Lower lobe of right lung (tissue), 2 donors: ENCODE measurements at places on chromosomes 2 and 18. TPM values are rescaled to one million over a fixed set of nuclear protein-coding genes. Genes with fewer than 3 reads are reported as not detected.

Gene ABCB11
- total RNA-seq: 0.32 TPM

Gene ARHGEF4
- 9.1 TPM for total RNA-seq

DNA sequence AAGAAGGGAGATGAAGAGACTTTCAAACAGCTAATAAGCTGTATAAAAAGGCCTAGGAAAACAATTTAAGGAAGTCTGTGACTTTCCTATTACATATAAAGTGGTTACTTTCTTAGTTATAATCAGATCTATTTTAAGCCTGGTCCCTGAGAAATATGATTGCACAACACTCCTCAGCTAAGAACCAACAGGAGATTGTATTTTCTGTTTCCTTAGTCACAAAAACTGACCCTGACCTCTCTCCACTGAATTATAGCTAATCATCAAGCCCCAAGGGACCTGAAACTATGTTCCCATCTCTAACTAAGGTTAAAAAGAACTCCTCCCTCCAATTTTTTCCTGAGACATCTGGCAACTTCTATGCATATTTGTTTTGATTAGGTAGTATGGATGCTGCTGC, 106.9 kb downstream of the ROCK1 start:
- H3K4me3 ChIP-seq: no peak overlapping the region
- no peaks in the 10 kb centered on the region for H3K27me3 ChIP-seq
- H3K36me3 ChIP-seq: peaks cover 63% of the 10 kb centered on the region
- H3K27ac ChIP-seq: peak overlapping the region; percentile 42
- no peak for DNase-seq

Gene TXNDC2
- total RNA-seq: 0.12 TPM

- no peak overlapping the region for H3K4me3 ChIP-seq
- no peaks in the 10 kb centered on the region for H3K36me3 ChIP-seq
- H3K27ac ChIP-seq: no peak overlapping the region
- H3K4me1 ChIP-seq: no peaks in the 10 kb centered on the region
Measured at GRCh38 chr18:36711014-36711725, 117.6 kb downstream of the TPGS2 start.

DNA sequence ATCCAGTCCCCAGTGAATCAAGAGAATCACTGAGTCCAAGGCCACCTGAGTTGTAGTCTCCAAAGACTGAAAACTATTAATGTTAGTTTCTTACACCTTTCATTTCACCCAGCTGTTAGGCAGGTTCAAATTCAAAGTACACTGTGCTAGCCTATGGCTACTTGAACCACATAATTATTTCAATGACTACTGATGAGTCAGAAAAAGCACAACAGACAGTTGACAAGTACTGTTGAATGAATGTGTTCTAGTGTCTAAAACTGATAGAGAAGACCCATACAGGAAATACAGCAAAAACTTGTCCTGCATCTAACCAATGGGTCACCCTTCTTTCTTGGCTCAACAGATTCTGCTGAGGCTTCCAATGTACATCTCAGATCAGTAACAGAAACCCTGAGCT, 160.9 kb downstream of the MYO5B start:
- H3K36me3 ChIP-seq: no peaks in the 10 kb centered on the region
- H3K4me1 ChIP-seq: no peaks in the 10 kb centered on the region
- no peak for DNase-seq
- H3K27ac ChIP-seq: no peak overlapping the region
- H3K27me3 ChIP-seq: no peaks in the 10 kb centered on the region
- H3K4me3 ChIP-seq: no peak overlapping the region

DNA sequence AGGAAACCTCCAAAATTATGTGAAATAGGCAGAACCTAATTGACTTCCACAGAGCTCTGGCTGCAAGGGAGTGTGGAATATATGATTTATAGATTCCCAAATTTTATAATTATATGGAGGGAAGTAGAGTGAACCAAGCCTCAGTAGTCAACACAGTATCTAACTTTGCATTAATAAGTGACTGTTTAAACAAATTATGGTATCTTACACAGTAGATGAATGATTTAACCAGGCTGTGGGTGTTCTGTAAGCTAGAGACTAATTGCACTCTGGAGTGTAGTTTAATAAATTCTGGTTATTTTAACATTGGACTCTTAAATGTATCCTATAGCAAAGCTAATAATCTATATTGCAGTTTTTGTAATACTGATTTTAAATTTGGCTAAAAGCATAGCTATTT, 183.5 kb downstream of the KIAA1328 start:
- no peaks in the 10 kb centered on the region for H3K36me3 ChIP-seq
- no peaks in the 10 kb centered on the region for H3K27me3 ChIP-seq
- DNase-seq: no peak
- no peak overlapping the region for H3K27ac ChIP-seq
- no peak overlapping the region for H3K4me3 ChIP-seq

Gene TGOLN2
- total RNA-seq: 171 TPM

Gene STAM2
- 39.8 TPM for total RNA-seq

- H3K4me3 ChIP-seq: no peak overlapping the region
- no peak for DNase-seq
- no peak overlapping the region for H3K27ac ChIP-seq
Measured at GRCh38 chr2:42032224-42032620, 15.6 kb upstream of the PKDCC start.

GRCh38 chr2:12661489-12661888, 55.2 kb upstream of the TRIB2 start:
- H3K36me3 ChIP-seq: no peaks in the 10 kb centered on the region
- H3K4me1 ChIP-seq: peaks cover 4% of the 10 kb centered on the region
- H3K27ac ChIP-seq: no peak overlapping the region
- no peaks in the 10 kb centered on the region for H3K27me3 ChIP-seq
- no peak overlapping the region for H3K4me3 ChIP-seq

DNA sequence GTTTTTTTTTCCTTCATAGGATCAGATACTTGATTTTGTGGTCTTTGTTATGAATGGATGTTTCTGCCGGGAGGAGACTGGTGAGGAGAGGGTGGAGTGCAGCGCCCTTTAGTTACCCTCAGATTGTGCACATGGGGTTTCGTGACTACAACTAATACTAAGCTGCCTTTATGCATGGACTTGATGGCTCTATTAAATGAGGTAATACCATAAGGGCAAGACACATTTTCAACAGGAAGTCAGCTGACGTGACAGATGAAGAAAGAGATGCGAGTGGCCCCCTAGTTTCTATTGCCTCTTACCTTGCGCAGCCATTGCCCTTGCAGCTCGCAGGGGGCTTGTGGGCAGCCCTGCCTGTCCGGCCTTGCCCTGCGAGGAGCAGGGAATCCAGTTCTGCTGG, 24.4 kb downstream of the ZNF407 start:
- no peak overlapping the region for H3K4me3 ChIP-seq
- no peak for DNase-seq
- no peaks in the 10 kb centered on the region for H3K4me1 ChIP-seq
- H3K27me3 ChIP-seq: no peaks in the 10 kb centered on the region
- H3K27ac ChIP-seq: no peak overlapping the region

GRCh38 chr2:124514236-124514635, 489.1 kb downstream of the CNTNAP5 start:
- H3K36me3 ChIP-seq: no peaks in the 10 kb centered on the region
- H3K4me1 ChIP-seq: no peaks in the 10 kb centered on the region
- H3K27me3 ChIP-seq: no peaks in the 10 kb centered on the region
- no peak for DNase-seq
- no peak overlapping the region for H3K4me3 ChIP-seq

DNA sequence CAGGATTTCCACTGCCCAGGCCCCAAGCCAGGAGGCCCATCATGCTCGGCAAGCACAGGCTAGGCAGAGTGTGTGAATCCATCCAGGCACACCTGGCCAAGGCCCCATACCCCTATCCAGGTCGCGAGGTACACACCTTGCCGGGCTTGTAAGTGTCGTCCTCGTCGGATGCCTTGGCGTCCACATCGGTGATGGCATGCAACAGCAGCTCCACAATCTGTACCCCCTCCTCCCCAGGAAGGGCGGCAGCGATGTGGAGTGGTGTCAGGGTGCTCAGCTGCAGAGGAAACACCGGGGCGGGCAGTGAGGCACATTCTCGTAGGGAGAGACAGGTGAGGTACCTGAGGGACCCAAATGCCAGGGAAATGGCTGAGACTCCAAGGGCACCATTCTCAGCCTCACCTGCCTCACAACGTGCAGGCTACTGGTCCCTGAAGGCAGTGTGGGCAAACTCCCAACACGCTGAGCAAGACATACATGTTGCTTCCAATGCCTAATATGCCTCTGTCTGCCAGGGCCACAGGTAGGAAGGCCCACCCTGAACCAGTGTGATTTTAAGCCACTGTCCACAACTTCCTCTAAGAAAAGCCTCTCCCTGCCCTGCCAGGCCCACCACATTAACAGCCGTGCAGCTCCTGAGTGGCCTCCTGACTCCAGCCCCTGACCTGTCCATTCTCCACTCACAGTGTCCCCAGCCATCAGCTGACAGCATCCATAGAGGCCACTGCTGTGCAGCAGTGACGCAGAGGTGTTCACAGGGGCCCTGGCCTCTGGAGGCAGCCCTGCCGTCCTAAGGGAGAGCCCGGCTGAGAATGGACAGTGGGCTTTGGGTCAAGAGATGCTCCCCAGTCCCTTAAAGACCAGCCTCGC, 44.9 kb downstream of the ANKMY1 start:
- no peaks in the 10 kb centered on the region for H3K4me1 ChIP-seq
- DNase-seq: no peak
- no peaks in the 10 kb centered on the region for H3K27me3 ChIP-seq
- no peak overlapping the region for H3K27ac ChIP-seq

Gene FAM237A
- not detected for total RNA-seq

- H3K27me3 ChIP-seq: peaks cover 33% of the 10 kb centered on the region
- H3K4me1 ChIP-seq: peaks cover 8% of the 10 kb centered on the region
- DNase-seq: no peak
- no peaks in the 10 kb centered on the region for H3K36me3 ChIP-seq
- no peak overlapping the region for H3K27ac ChIP-seq
- H3K4me3 ChIP-seq: no peak overlapping the region
Measured at GRCh38 chr2:231931481-231931915, 5.3 kb upstream of the NPPC start.

DNA sequence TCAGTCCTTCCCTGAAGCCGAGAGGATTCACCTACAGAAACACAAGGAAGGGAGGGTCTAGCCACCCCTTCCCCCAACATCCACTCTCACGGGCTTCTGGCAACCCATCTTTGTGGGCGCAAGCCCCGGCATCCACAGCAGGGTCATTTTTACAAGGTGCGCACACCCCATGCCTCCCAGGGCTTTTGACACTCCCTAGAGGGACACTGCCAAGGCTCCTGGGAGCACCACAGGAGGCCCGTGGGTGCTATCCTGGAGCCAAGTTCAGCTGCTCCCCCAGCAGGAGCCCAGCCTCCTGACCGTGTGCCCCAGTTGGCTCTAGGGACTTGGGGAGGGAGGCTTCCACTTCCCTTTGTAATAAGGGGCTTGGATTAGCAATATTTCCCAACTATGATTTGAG, 251.6 kb downstream of the TNS1 start:
- no peaks in the 10 kb centered on the region for H3K36me3 ChIP-seq
- H3K4me3 ChIP-seq: no peak overlapping the region
- no peaks in the 10 kb centered on the region for H3K27me3 ChIP-seq

- no peak for DNase-seq
- no peaks in the 10 kb centered on the region for H3K4me1 ChIP-seq
- H3K36me3 ChIP-seq: no peaks in the 10 kb centered on the region
- no peak overlapping the region for H3K27ac ChIP-seq
- H3K4me3 ChIP-seq: no peak overlapping the region
Measured at GRCh38 chr18:67400502-67401117, 115.9 kb downstream of the DSEL start.

- DNase-seq: no peak
- no peak overlapping the region for H3K4me3 ChIP-seq
- H3K27me3 ChIP-seq: peaks cover 8% of the 10 kb centered on the region
- no peaks in the 10 kb centered on the region for H3K36me3 ChIP-seq
Measured at GRCh38 chr2:89850881-89851582, 1159.6 kb downstream of the RPIA start.

Gene SUPT7L
- 29.6 TPM for total RNA-seq

DNA sequence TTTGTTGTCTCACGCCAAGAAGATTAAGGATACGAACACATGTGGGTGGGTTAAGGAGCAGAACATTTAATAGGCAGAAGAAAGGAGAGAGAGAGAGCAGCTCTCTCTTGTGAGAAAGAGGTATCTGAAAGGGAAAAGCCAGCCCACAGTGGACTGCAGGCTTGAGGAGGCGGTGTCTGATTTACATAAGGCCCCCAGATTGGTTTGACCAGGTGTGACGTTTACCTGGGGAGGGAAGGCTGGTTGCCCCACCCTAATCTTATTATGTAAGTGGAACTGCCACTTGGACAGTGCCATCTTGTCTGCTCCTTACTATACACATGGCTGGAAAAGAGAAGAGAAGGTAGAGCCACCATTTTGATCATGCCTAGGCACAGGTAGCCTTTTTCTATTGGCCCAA, 189.2 kb downstream of the NCK2 start:
- no peaks in the 10 kb centered on the region for H3K27me3 ChIP-seq
- H3K36me3 ChIP-seq: no peaks in the 10 kb centered on the region
- no peak overlapping the region for H3K4me3 ChIP-seq
- H3K4me1 ChIP-seq: no peaks in the 10 kb centered on the region
- no peak for DNase-seq

DNA sequence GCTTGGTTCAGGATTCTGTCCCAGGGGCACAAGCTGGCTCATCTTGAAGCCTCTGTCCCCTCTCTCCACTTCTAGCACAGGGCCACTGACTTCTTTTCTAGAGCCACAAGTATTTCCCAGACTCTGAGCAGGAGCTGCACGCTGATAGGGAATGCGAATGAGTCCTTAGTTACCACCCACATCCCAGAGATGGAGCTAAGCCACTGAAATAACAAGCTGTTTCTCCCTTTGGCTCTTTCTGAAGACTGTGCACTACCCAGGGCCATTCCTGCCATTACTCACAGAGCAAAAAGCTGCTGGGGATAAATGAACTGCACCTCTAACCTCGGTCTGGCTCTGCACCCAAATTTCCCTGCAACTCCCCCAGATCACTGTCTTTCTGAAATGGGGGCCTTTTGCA, 70.6 kb downstream of the TSN start:
- no peaks in the 10 kb centered on the region for H3K36me3 ChIP-seq
- no peaks in the 10 kb centered on the region for H3K4me1 ChIP-seq
- no peak overlapping the region for H3K27ac ChIP-seq
- no peak overlapping the region for H3K4me3 ChIP-seq
- H3K27me3 ChIP-seq: no peaks in the 10 kb centered on the region
- DNase-seq: no peak

- H3K27ac ChIP-seq: peak overlapping the region; percentile 80
- no peaks in the 10 kb centered on the region for H3K27me3 ChIP-seq
- H3K36me3 ChIP-seq: no peaks in the 10 kb centered on the region
- peaks cover 8% of the 10 kb centered on the region for H3K4me1 ChIP-seq
Measured at GRCh38 chr18:55509631-55510324, 78.2 kb downstream of the TCF4 start.

- peak overlapping the region; percentile 65 for H3K27ac ChIP-seq
- H3K27me3 ChIP-seq: no peaks in the 10 kb centered on the region
- peaks cover 18% of the 10 kb centered on the region for H3K4me1 ChIP-seq
Measured at GRCh38 chr18:58117786-58118403, 73.9 kb downstream of the NEDD4L start.

- no peaks in the 10 kb centered on the region for H3K36me3 ChIP-seq
- H3K4me3 ChIP-seq: no peak overlapping the region
- H3K27me3 ChIP-seq: no peaks in the 10 kb centered on the region
- no peak overlapping the region for H3K27ac ChIP-seq
- DNase-seq: no peak
- H3K4me1 ChIP-seq: no peaks in the 10 kb centered on the region
Measured at GRCh38 chr2:39689876-39690275, 24.2 kb downstream of the TMEM178A start.
